ENCODE measurements at places on chromosomes 1 and 21.

- DNase-seq: no peak
These were observed 391.9 kb downstream of the SIPA1L2 start for GRCh38 chr1:232238009-232238408.

- no peak for DNase-seq
These were observed 17.0 kb downstream of the LPGAT1 start for GRCh38 chr1:211813590-211813989.

DNA sequence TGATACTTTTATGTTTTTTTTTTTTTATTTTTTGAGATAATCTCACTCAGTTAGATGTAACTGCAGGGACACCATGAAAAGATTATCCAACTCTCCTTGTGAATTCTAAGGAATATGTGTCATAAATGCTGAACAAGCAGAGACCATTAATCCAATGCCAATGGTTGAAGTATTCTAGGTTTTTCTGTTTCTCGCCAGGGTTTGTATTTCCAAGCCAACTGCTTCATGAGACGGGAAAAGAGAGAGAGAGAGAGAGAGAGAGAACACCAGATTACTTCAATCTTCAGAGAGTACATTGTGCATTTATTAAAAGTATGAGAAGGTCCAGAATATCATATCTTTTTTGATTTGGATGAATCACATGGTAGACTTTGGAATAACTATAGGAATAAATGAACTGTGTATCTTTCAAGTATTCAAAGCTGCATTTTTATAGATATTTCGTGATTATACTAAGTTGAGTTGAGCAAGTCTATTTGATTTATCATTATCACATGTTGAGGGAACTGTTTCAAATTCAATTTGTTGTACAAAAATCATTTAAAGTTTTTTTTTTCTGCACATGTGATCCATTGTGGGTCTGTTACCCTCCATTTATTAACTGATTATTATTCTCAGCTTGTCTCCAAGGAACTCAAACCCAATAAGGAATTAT lies 108.4 kb downstream of the PLA2G4A start:
- DNase-seq: no peak

DNA sequence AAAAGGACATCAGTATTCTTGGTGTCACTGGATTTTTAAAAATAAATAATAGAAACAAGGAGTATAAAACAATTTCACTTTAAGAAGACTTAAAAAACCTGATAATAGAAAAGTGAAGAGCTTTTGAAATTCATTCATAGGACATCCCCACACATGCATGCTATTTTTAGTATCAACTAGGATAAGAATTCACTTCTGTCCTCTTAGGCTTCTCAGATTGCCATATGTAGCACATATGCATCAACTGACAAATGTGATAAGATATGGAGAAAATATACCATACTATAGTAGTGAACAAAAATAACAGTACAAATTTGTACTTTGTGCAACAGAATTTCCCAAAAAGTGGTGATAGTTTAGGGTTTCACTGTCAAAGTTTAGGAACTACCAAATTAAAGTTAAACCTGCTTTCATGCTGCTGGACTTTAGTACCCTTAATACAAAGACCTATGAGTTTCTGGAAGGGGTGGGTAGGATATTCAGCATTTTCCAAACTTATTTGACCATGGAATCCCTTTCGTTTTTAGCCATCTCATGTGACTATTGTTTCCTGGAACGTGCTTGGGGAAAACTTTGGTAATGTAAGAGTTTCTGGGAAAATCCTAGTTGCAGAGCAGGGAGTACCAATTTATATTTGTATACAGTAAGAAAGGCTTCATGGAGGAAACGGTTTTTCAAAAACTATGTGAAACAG lies 19.8 kb downstream of the RPRD2 start:
- no peak for DNase-seq

GRCh38 chr1:45275054-45275453 lies 51.6 kb upstream of the HPDL start:
- DNase-seq: no peak

- DNase-seq: no peak
These were observed 590.4 kb downstream of the PLPP3 start for GRCh38 chr1:55988963-55989452.

GRCh38 chr1:234535763-234536515 lies 57.0 kb upstream of the TARBP1 start:
- DNase-seq: no peak

GRCh38 chr1:38213646-38214434 lies 167.2 kb upstream of the POU3F1 start:
- no peak for DNase-seq

DNA sequence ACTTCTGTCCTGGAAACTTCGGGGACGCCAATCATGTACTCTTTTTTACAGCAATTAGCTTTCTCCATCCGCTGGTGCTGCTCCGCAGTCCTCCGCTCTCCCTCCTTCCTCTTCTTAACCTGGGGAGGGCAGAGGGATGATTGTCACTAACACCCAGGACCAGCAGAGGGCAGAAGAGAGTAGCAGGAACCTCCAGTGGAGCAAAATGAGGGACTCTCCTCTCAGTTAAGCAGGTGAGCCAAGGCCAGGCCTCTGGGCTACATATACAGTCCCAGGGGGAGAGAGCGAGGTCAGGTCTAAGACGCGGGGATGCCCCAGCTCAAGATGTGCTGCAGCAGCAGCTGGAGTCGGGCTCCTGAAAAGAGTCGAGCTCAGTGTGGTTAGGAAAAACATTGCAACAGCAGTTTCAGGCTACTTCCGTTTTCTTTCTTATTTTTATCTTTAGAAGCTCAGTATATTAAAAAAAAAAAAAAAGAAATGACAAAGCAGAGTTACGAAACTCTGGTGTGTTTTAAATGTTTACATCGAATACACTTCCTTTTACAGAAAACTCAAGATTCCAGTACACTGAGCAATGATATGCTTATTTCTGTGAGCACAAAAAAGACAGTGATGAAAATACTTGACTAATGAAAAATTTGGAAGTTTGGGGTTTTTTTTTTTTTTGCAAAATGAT lies 25.7 kb upstream of the NLRP3 start:
- DNase-seq: peak; percentile 89

DNA sequence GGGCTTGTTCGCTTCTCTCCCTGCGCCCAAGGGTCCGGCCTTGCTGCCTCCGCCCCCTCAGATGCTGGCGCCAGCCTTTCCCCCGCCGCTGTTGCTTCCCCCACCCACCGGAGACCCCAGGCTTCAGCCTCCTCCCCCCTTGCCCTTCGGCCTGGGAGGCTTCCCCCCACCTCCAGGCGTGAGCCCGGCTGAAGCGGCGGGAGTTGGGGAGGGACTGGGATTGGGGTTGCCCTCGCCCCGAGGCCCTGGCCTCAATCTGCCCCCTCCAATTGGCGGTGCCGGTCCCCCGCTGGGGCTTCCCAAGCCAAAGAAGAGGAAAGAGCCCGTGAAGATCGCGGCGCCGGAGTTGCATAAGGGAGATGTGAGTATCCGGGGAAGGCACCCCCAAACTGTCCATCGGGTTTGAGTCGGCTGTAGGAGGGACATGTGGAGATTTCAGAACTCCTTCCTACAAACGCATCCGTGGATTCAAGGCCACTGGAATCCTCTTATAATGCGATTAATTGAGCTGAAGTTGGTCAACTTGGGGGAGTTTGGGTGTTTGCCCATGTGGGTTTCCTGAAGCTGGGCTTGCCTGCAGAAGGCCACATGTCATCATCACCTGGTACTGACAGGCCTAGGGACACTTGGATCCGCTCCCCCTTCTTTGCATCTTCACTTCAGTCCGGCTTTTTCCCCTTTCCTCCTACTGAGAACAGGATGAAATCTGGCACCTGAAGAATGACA lies 707 bp downstream of the PRCC start:
- DNase-seq: peak; percentile 61

GRCh38 chr1:197955486-197956394 lies 38.6 kb downstream of the LHX9 start:
- no peak for DNase-seq

GRCh38 chr1:79785561-79785960 lies 779.0 kb upstream of the ADGRL4 start:
- DNase-seq: no peak

GRCh38 chr1:184890539-184890973 lies 83.8 kb downstream of the NIBAN1 start:
- DNase-seq: no peak

DNA sequence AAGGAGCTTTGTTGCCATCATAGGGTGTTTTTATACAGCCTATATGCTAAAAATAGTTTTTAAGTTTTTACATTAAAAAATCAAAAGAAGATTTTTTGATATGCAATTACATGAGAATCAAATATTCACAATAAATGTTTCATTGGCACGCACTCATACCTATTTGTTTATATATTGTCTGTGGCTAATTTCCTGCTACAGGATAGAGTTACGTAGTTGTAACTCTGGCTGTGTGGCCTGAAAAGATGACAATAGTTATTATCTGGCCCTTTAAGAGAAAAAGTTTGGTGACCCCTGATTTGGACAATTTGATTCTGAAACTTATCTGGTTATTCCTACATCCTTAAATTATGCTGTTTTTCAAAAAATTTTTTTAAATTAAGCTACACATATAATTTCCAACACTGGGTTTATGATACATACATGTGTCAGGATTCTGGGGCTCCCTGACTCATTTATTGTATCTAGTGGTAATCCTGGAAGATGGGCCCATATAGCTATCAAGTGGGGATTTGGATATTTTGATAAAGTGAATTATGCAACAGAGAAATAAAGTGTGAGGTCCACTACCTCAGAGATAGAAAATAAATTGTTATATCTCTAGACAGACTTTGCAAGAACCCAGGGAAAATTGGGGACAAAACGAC lies 370.2 kb upstream of the LYPLAL1 start:
- no peak for DNase-seq

- no peak for DNase-seq
These were observed 278.4 kb downstream of the USH2A start for GRCh38 chr1:216144661-216145450.

DNA sequence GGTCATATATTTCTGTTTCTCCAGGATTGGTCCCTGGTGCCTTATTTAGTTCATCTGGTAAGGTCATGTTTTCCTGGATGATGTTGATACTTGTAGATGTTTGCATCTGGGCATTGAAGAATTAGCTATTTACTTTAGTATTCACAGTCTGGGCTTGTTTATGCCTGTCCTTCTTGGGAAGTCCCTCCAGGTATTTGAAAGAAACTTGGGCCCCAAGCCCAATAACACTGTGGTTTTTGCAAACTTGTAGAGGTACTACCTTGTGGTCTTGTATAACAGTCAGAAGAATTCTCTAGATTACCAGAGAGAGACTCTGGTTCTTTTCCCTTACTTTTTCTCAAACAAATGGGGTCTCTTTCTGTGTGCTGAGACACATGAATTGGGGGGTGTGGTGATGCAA lies 251.4 kb upstream of the B3GALT2 start:
- DNase-seq: no peak

DNA sequence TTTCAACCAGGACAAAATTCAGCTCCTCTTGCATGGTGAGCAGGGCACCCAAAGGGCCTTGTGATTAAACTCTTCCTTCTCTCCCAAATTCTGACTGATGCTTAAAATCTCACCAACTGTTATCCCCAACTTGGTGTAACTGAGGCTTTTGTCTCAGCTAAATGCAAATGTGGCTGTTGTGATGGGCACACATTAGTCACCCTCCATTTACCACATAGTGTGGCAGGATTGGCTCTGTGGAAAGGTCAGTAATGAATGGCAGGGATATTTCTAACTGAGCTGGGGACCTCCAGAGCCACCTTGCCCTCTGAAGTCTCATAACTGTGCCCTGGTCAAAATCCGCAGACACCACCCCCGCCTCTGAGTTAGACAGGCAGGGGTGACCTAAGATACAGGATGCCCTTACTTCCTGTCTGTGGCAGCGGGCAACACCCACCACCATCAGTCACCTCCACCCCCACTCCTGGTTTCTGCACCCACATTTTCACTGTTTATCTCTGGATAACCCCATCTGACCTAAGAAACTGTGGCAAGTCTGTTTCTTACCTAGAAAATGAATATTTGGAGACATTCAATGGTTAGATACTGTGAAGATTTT lies 25.4 kb upstream of the RGS16 start:
- peak; percentile 46 for DNase-seq

DNA sequence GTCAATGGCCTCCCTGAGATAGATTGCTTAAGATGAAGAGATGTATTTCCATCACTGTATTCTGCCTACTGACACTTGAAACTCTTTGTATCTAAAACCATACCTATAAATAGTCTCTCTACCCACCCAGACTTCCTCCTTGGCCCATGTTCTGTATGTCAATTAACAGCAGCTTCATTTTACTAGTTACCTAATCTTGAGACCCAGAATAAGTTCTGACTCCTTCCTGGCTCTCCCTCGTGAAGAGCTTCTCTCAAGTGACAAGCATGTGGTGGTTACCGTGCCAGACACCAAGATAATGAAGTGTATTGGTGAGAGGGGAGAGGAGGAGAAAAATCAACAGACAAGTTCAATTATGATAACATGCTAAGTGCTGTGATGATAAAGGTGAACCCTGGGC lies 128.8 kb upstream of the RAVER2 start:
- DNase-seq: no peak

- DNase-seq: no peak
These were observed 279.9 kb upstream of the ADAMTS5 start for GRCh38 chr21:27246741-27247140.

DNA sequence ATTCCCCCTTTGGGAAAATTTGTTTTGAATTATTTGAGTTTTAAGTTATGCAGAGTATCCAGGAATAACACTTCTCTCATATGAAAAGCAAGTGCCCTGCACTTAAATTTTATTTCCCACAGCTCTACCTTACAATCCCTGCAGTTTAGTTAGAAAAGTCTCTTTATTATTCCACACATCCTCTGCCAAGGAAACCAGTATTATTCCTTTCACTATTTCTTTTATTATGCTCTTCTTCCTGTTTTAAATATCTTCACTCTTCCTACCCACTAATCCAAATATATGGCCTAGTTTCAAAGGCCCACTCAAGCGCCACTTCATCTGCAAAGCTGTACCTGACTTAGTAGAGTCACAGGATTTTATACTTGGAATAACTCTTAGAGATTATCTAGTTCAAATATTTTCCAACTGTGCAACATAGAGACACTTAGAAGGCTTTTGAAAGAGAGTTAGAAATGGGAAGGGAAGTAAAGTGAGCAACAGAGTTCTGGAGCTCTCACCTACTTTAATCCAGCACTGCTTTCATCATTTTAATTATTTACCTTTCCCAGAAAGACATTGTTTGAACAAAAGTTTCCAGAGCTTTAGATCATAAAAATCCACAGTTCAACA lies 97.2 kb upstream of the LYPLAL1 start:
- DNase-seq: no peak

- DNase-seq: no peak
These were observed 1.0 kb upstream of the GALNT2 start for GRCh38 chr1:230066031-230066430.

All from activated naive CD4-positive, alpha-beta T cell treated with anti-CD3 and anti-CD28 coated beads, Interleukin-2, amount 10 ng/mL, durations not matched to agents 7 days and 5 days (primary cell).